Non-pigmented ciliary epithelial cell (primary cell): ENCODE measurements at places on chromosomes 6 and 20.

GRCh38 chr6:124368131-124368530 lies 564.5 kb downstream of the NKAIN2 start:
- DNase-seq: no peak

- no peak for DNase-seq
Measured at GRCh38 chr6:17869753-17870050, 117.7 kb downstream of the KIF13A start.

DNA sequence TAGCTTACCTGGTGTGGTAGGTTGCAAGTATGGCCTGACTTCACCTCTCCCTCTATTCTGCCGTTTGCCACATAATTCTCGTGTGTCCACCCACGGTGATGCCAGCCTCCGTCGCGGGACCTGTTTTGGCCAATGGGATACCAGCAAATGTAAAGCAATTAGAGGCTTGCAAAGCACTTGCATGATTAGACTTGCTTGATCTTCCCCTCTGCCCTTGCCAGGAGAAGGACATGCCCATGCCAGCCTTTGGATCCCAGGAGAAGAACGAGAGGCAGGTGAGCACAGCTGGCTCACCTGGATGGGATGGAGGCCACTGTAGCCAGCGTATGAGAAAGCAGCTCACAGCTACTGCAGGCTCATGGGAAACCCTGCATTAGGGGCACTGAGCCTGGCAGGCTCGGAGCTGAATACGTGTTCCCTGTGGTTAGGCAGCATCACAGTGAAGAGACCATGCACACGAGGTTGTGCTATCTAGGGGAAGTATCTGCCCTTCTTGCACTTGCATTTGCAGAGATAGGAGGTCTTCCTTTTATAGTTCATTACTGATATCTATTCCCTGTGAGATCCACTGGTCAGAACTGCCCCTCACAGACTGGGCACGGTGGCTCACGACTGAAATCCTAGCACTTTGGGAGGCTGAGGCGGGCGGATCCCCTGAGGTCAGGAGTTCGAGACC lies 62.4 kb downstream of the TMEM242 start:
- no peak for DNase-seq

- no peak for DNase-seq
Measured at GRCh38 chr6:34319471-34319885, 70.7 kb upstream of the SMIM29 start.

DNA sequence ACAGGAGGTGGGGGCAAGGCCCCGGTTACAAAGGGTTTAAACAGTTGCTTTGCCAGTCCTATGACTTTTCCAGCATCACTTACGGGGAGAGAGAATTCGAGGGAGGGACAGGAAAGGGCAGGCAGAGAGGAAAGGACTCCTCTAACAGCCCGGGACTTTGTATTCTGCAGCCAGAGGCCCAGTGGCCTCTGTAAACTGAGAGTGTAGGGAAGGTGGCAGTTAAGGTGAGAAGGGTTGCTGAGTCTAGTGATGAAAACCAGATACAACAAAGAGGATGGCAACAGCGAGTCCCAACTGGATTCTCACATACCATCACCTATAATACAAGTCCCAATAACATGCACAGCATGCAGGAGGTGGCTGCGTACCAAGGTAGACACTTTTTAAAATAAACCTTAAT lies 13.5 kb downstream of the PLAGL2 start:
- no peak for DNase-seq

GRCh38 chr6:170276369-170277057 lies 14.4 kb downstream of the DLL1 start:
- no peak for DNase-seq

GRCh38 chr6:72855471-72855870 lies 233.6 kb downstream of the KCNQ5 start:
- no peak for DNase-seq

DNA sequence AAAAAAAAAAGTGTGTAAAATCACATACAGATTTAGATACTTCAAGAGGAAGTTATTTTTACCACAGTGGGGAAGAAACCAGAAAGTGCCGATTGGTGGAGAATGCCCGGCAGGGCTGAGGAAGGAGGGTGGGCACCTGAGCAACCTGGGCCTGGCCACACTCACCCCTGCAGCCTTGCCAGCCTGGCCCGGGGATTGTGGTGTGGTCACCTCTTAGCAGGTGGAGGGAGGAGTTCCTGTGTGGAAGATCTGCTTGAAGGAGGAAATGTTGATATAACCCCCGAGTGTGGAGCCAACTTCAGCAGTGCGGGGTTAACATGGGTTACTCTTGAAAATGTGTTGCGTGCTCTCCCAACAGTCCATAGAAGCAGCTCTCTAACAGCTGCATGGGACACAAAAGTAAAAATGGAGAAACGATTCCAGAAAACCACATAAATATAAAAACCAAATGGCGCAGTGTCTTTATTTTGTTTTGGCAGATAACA lies 14.7 kb downstream of the UST start:
- DNase-seq: no peak

GRCh38 chr20:59013031-59013951 lies 5.9 kb upstream of the TUBB1 start:
- DNase-seq: no peak

DNA sequence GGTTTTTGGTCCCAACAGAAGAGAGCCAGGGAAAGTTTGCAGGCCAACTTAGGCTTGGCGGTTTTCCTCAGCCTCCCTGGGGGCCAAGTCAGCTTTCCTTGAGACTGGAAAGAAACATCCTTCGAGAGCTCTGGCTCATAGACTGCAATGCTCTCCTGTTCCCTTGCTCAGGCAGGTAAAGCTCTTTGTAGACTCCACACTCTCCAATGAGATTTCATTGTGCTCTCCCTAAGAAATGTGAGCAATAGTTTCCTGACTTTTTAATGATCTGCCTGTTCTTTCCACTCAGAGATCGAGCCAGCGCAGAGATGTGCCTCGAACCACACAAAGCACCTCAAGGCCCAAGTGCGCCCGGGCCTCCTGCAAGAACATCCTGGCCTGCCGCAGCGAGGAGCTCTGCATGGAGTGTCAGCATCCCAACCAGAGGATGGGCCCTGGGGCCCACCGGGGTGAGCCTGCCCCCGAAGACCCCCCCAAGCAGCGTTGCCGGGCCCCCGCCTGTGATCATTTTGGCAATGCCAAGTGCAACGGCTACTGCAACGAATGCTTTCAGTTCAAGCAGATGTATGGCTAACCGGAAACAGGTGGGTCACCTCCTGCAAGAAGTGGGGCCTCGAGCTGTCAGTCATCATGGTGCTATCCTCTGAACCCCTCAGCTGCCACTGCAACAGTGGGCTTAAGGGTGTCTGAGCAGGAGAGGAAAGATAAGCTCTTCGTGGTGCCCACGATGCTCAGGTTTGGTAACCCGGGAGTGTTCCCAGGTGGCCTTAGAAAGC lies 13.9 kb downstream of the TNFAIP3 start:
- no peak for DNase-seq

DNA sequence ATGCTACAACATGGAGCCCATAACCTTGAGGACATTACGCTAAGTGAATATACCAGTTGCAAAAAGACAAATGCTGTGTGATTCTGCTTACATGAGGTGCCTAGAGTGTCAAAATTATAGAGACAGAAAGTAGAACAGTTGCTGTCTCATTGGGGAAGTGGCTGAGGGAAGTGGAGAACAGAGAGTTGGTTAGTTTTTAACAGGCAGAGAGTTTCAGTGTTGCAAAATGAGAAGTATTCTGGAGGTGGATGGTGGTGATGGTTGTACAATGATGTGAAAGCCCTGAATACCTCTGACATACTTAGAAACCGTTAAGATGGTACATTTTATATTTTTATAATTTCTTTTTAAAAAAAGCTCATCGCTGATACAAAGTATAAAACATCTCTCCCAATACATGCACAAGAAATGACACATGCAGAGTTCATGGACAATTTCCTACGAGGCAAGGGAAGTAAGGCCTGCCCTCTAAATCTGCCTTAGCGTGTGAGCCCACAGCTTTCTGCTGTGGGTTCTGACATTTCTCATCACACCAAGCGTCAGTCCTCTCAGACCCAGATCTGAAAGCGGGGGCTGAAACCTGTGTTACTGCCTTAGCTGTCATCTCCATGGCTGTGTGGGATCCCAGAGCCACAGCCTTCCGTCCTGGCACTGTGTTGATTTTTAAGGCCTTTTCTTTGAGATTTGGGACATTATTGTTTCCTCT lies 126.0 kb downstream of the RNASET2 start:
- DNase-seq: no peak

- DNase-seq: no peak
Measured at GRCh38 chr6:160960839-160961238, 30.7 kb upstream of the MAP3K4 start.

GRCh38 chr6:89679215-89680120 lies 40.9 kb upstream of the LYRM2 start:
- DNase-seq: no peak

- no peak for DNase-seq
Measured at GRCh38 chr6:47056832-47057231, 14.7 kb upstream of the ADGRF1 start.

GRCh38 chr6:18101271-18101670 lies 21.2 kb downstream of the NHLRC1 start:
- DNase-seq: peak; percentile 17

DNA sequence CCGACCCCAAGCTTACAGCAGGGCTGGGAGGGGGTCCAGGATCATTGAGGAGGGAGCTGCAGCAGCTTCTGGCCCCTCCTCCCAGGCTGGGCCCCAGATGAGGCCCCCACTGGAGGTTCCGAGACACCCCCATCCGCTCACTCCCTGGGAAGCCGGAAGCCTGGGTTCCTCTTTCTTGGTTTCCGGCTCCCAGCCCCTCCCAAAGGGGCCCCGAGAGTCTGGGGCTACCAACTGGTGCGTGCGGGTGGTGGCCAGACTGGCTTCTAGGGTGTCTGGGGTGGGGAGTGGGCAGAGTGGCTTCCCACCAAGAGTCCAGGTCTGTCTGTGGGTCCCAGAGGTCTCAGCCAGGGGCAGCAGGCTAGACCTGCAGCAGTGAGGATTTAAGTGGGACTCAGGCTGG lies 2.2 kb downstream of the RGS19 start:
- DNase-seq: no peak

- no peak for DNase-seq
Measured at GRCh38 chr20:57274846-57275245, 8.4 kb upstream of the BMP7 start.

- DNase-seq: no peak
Measured at GRCh38 chr6:33329058-33329457, 11.5 kb upstream of the ZBTB22 start.

DNA sequence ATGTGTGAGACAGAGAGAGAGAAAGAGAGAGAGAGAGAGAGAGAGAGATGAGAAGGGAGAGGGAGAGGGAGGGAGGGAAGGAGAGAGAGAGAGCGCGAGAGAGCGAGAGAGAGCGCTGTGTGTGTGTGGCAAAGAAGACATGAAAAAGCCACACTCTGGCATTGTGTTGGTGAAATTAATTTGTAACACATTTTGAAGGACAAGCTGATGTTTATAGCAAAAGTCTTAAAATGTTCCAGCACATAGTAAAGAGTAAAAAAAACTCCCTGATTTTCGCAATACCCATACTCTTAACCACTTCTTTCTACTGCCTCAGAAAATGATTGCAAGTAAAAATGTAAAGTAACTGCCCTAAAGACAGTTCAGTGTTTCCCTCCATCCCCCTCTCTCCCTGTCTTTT lies 56.7 kb downstream of the SLC22A1 start:
- DNase-seq: no peak

- DNase-seq: no peak
Measured at GRCh38 chr6:36999751-37000125, 5.7 kb upstream of the FGD2 start.

DNA sequence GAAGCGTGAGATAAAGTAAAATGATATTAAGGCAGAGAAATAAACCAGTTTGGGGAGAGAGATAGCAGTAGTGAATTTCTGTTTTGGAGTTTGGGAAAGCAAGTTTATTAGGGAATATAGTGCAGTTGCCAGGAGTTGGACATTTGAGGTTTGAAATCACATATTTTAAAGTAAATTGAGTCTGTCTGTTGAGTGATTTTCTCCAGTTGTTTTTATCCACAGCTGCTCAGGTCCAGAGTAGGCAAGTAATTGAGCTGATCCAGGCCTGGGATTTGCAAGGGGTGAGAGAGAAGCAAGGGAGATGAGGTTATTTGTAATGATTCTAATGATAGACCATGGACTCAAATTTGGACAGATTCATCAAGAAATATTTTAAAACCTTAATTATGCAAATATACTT lies 481.9 kb downstream of the UTRN start:
- DNase-seq: no peak

- no peak for DNase-seq
Measured at GRCh38 chr6:52312461-52312860, 27.9 kb upstream of the MCM3 start.

DNA sequence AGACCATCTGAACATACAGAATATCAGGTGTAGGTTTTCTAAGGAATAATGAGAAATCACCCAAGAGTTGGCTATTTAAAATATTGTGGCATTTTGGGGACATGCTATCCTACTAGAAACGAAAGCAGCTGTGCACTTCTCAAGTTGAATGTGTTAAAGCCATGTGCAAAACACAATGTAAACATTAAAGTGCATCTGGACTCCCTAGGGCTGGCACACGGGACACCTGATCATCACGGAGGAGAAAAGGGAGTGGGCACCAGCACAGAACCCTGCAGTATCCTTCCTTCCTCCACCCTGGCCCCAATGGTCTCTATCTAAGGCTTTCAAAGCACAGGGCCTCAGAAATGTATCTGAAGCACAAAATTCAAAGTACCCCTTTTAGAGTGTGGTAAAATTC lies 94.3 kb downstream of the INSM1 start:
- no peak for DNase-seq

DNA sequence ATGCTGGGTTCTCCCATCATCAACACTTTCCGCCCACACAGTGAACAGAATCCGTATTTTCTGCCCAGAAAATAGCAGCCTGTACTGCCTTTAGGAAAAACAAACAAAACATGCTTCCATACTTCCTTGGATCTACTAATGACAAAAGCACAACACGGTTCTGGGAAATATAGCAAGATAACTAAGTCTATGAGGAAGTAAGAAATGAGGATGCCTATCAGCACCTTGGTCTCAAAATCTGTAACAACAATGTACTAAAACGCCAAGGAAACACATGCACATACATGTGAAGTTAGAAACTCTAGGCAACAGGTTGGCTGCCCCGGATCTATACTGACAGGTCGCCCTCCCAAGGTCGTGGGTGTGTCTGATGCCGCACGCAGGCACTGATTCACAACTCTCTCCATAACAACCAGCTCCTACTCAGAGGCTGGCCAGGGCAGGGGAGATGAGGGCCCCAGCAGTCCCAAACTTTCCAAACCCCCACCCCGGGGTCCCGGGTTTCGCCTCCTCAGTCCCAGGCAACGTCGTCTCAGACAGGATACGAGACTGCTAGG lies 710 bp downstream of the BTBD9 start:
- DNase-seq: no peak
